Right atrium auricular region (tissue), 2 donors: ENCODE measurements at places on chromosomes 3 and 15. TPM values are rescaled to one million over a fixed set of nuclear protein-coding genes. Genes with fewer than 3 reads are reported as not detected.

The PRC1 gene
- total RNA-seq = 12.9 TPM

The ATP8B4 gene
- 2.0 TPM for total RNA-seq

The PP2D1 gene
- not detected for total RNA-seq

DNA sequence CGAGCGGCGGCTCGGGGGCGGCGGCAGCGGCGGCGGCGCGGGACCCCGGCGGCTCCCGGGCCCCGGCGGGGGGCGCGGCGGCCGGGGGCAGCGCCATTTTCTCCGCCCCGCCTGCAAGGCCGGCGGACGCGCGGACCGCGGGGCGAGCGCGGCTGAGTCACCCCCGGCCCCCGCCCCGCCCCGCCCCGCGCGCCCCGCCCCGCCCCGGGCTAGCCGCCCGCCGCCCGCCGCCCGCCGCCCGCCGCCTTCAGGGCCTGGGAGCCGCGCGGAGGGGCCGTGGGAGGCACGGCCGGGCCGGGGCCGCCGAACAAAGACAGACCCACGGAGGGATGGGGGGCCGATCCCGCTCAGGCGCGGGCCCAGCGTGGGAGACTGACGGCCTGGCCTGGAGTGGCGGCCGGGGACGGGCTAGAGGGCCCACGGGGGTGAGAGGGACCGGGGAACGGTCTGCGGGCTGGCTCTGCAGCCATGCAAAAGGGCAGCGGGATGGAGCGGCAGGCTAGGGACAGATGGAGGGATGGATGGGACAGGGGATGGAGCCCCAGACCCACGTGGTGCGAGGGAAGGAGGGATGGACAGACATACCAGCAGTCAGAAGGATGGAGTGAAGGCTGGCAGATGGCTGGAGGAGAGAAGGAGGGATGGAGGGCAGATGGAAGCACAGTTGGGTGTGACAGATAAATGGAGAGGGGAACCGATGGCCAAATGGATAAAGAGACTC lies at the start of gene EIF4E3:
Gene EIF4E3, minus strand, starts transcription at position 132 of the 721 bp plus-strand sequence. Its CDS starts 35 bp downstream, at position 97.
- DNase-seq = no peak

GRCh38 chr3:35598804-35599203 lies 40.5 kb upstream of the ARPP21 start:
- no peak for DNase-seq

- no peak for DNase-seq
These were observed 29.5 kb downstream of the PRICKLE2 start for GRCh38 chr3:64195789-64196188.

DNA sequence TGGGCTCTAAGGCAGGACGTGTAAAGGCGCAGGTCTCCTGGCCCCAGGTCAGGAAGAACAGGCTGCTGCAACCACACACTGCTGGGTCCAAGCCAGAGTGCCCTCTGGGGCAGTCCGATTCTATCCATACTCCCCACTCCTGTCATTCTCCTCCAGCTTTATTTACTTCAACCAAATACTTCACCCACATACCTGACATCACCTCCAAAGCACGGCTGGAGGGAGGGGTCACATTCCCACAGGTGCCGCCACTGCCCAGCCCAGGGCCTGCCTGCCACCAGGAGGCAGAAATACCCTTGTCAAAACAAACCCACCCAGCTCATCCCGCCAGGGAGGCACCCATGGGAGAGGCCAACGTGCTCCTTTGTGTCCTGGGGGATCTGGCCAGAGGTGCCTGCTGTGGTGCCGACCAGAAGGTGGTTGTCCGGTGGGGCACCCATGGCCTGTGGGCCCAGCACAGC lies 100.4 kb downstream of the DAPK2 start:
- DNase-seq = peak; percentile 50

DNA sequence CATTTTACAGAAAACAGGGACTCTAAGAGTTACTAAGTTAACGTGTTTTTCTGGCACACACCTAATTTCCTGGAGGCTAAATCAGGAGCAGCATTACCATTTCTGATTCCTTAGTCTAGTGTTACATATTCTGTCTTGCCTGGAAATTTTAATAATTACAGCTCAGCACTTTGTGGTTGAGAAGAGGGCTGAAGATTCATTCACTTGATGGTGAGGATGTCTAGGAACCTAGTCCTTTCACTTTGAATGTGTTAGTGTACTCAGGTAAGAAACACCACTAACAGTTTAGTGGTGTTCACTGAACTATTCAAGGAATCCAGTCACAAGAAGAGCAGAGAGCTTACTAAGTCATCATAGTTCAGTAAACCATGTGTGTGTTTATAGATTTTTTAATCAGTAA lies 102.8 kb downstream of the STT3B start:
- DNase-seq = no peak
